ENCODE measurements at places on chromosomes 2 and 18.
A peak's percentile ranks its signal among the peaks of the same experiment; 100 is the strongest.

- DNase-seq: no peak
These were observed 64.1 kb downstream of the STAT4 start for GRCh38 chr2:191086706-191087105.

- DNase-seq: no peak
These were observed 123.5 kb upstream of the PELI1 start for GRCh38 chr2:64267699-64268098.

GRCh38 chr2:150471813-150472510 lies 15.5 kb downstream of the RND3 start:
- DNase-seq: no peak

DNA sequence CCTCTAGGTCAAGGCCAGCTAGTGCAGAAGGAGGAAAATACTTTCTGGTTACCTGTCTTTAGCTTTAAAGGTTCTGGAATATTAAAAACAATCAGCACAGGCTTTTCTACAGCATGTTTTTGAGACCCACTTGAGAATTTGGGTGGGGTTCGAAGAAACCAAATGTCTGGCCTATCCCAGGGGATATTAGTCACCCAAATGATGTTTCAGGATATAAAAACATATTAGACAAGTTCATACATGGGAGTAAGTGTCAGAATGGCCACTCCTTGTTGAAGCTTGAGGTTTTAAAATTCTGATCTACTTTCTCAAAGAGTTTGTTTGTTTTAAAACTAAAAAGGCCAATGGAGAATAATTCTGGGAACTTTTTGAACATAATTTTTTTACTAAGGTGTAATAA lies 158.6 kb upstream of the DLX2 start:
- peak; percentile 93 for DNase-seq

- peak; percentile 84 for DNase-seq
These were observed 12.2 kb upstream of the ARL5A start for GRCh38 chr2:151840216-151841046.

DNA sequence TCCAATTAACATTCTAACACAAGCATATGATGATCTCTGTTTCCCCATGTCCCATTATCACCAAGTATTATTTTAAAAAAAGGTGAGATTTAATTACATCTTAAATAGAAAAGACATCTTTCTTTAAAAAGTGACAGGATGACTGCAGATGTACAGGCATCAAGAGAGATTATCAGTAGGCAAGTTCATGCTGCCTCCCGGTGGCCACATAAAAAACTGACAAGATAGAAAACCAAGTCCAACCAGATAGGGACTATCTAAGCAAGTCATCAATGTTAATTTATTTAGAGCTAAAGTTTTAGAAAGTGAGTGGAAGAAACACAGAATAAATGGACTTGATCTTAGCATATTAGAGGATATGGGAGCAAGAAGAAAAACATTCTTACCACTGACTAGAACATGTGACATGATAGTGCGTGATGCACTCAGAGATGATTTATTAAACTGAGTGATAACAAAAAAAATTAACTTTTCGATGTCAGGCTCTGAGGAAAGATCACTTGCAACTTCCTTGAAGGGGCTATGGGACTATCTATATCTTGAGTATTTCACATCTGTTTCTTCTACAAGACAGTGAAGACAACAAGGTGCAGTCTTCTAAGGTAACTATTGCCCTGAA lies 5.4 kb upstream of the TDRD15 start:
- peak; percentile 57 for DNase-seq

DNA sequence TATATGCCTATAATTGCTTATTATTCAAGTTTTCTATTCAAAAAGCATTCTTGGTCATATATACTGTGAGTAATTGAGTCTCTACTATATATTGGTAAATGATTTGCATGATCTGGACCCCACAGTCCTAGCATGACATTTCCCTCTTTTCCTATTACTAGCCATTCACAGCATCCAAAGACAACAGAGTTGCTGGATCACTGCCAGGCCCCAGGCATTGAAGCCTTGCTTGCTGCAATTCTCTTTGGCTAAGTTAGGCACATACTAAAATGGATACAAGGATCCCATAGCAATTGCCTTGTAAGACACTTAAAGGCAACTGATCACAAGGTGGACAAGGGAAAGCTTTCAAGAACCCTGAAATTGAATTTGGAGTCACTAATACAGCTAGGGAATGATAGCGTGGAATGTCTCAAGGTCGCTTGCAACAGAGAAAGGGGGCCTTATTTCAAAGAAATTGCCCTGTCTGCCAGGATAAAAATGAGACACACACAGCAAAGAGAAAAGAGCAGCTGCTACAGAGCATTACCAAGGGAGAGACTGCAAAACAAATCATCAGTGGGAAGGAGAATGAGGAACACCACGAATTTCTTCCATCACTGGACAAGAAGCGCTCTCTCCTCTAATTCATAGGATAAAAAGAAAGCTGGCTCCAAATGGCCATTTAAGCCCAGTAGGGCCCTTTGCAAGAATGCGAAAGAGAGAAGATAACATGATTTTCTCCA lies 77.1 kb upstream of the EPHA4 start:
- DNase-seq: no peak

All from epithelial cell of esophagus (primary cell).